Thoracic aorta (tissue), 2 donors: ENCODE measurements at places on chromosomes 2 and 18.

DNA sequence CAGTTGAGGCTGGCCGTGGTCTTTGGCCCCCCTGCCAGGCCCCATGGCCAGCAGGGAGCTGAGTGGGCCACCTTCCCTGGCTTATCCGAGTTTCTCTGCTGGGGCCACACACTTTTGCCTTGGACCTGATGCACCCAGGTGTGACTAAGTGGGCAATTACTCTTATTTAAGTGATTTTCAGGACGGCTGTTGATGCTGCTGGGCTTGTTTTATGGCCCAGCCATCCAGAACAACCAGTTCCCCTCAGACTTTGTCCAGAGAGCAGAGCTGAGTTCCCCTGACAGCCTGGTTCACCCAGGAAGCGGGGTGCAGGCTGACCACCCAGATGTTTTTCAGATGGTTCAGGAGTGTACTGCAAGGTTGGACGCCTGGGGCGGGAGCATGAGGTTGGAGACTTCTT, 68.8 kb downstream of the GLI2 start:
- DNase-seq = no peak

DNA sequence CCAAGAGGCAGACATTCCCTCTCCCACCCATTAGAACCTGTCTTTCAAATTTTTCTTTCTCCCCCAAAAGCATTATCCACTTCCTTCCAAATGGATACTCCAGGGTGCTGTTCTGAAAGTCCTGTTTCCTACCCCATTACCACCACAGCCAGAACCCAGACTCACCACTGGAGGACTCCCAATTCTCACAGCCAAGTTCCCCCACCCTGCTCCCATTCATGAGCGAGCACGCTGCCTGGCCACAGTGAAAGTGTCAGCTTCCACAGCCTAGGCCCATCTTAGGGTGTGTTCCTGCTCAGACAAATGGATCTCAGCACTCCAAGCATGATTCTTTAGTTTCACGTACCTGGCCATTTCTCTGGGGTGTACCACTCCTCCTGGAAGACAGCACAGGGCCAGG, 3.8 kb upstream of the ANKRD53 start:
- no peak for DNase-seq

DNA sequence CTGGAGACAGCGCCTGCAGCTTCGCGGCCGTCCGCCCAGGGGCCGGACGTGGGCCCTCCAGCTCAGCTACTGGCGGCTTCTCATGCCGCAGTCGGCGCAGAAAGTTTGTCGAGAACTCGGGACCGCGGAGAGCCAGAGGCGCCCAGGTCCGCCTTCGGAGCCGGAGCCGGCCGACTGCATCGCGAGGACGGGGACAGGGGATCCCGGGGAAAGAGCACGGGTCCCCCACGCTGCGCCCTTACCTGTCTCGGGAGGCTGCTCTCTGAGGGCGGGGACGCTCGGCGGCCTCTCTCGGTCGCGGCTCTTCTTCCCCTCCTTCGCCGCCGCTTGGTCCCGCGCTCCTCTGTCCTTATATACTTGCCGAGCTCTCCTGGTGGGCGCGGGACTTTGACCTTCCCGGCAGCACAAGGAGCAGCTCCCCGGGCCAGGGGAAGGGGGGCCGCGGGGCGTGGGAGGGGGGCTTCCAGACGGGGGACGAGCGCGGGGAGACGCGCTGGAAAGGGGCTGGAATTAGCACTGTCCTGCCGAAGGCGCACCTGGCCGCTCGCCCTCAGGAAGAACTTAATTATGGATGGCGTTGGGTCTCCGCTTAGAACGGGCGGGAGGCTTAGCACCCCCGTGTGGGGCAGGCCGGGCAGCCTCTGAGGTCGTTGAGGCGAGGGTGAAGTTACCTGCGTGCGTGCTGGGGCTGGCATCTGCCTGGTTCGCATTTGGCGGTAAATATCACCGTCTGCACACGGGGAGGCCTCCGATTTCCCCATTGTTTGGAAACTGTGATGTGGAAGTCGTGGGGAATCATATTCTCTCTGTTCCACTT, at the start of gene POMC:
TSS of gene POMC (minus strand) at position 325 of the 817 bp plus-strand sequence. CDS start 3,808 bp downstream, outside the sequence.
- no peak for DNase-seq

GRCh38 chr2:180443888-180444287, 436.8 kb upstream of the CWC22 start:
- DNase-seq = no peak

GRCh38 chr2:38740851-38741731, 10.1 kb downstream of the SRSF7 start:
- no peak for DNase-seq

DNA sequence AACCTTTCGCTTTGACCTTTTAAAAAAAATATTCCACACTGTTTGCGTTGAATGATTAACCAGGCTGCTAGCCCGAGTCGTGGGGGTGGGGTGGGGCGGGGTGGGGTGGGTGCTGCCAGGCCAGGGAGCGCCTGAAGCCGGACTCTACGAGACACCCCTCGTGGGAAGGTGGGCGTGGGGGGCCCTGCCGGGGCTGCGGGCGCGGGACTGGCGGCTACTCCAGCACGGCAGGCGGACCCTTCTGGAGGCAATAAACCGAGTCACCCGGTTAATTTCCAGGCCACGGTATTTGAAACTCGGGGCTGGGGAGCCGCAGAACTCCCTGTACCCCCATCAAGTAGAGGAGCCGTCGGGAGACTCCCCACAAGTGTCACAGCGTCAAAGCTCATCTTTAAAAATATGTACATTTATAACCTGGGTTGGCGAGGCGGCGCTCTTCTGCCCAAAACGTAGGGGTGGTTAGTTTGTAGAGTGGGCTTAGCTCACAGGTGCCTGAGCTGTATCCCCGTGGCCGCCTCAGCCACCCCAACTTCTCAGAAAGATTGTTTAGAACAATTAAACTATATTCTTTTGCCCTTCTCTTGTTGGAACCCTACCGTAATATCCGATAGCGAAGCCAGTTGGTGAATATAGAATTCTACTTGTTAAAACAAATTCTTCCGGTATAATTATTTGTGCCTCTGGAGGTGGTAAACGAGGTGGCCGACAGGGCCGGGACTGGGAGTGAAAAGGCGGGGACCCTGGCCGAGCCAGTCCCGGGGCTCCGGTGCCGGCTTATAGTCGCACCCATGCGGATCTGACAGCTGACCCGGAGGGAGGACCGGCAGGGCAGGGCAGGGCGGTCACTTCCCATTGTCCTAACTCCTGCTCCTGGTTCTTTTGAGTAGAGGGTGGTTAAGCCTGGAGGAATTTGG, 1.4 kb downstream of the B3GNT2 start:
- no peak for DNase-seq

DNA sequence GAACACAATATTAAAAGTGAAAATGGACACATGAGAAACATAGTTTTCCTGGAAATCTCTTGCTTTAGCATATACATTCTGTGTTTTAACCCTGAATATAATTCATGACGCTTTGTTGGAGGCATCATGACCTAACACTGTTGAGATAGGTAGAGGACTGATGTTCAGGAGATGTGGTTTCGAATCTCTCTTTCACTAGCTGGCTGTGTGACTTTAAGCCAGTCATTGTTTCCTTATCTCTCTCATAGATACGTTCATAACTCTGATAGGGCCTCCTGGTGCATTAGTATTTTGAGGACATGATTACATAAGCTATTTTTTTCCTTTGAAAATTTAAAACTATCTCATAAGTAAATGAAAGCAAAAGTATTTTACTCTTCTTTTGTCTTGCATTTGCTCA, 179.0 kb upstream of the DTNA start:
- no peak for DNase-seq

- no peak for DNase-seq
Observed at GRCh38 chr18:47809420-47809819, 121.0 kb downstream of the SMAD2 start.

- DNase-seq = no peak
Observed at GRCh38 chr2:26801328-26801727, 15.5 kb downstream of the CENPA start.

DNA sequence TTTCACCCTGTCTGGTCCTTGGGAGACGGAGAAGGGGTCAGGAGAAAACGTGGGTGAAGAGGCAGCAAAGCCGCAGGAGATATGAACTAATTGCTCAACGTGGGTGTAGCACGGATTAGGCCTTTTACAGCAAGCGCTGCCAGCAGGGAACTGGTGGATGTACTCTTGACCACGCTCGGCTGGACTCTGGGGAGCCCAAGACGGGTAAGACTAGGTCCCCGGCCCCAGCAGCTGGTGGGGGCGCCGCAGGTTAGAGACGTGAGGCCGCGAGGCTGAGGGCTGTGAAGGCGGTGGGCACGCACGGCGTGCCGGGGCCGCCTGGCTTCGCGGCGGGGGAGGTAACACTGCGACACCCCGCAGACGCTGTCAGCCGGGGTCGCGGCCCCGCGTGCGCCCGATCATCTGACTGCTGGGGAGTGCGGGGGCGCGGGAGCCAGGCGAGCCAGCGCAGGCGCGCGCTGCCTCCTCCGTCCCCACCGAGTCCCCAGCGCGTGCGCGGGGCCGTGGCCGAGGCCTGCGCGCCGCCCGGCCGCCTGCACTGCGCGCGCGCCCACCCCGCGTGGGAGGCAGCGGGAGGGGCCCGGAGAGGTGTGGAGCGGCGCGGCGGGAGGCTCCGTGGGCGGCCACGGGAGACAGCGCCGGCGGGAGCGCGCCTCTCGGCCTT, at the start of gene CLIP4:
TSS of gene CLIP4 (plus strand) at position 470 of the 664 bp plus-strand sequence. CDS start 5,974 bp downstream, outside the sequence.
- DNase-seq = no peak

DNA sequence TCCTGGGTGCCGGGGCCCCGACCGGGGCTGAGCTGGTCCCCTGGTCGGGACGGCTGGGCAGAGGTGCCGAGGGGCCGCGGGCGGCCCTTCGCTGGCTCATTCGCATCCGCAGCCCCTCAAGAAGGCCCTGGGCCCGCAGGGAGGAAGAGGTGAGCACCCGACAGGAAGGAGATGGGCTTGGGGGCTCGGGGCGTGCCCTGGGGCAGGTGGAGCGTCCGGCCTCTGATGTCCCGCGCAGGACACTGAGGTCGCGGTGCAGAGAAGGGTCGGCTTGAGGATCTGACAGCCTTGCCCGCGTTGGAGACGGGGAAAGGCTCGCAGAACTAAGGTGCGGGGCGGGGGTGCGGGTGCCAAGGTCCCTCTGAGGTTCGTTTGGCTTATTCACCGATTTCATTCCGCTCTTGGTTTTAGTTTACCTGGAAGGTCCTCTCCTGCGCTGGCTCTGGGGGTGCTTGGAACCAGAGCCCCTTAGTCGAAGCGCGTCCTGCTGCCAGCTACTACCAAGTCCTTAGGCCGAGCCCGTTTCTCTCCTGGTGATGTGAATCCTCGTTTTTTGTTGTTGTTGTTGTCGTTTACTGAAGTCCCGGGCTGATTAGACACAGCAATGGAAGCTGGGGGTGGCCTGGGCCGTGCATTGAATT, 18.9 kb upstream of the CD8A start:
- DNase-seq = no peak

DNA sequence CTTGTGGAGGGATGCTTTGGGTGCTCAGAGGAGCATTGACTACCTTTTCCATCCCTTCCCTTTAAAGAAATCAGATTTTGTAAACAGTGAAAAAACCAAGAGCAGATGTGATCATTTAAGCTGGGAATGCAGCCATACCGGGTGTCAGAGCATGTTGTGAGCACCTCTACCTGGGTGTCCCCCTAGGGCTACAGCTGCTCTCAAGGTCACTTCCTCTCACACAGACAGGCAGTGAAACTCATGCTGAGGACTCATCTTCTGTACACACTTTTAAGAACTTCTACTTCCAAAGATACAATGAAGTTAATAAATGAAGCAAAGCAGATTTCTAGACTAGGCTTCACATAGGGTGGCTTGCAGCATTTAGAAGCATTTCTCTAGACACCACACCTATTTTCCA, 48.4 kb upstream of the FRZB start:
- no peak for DNase-seq

DNA sequence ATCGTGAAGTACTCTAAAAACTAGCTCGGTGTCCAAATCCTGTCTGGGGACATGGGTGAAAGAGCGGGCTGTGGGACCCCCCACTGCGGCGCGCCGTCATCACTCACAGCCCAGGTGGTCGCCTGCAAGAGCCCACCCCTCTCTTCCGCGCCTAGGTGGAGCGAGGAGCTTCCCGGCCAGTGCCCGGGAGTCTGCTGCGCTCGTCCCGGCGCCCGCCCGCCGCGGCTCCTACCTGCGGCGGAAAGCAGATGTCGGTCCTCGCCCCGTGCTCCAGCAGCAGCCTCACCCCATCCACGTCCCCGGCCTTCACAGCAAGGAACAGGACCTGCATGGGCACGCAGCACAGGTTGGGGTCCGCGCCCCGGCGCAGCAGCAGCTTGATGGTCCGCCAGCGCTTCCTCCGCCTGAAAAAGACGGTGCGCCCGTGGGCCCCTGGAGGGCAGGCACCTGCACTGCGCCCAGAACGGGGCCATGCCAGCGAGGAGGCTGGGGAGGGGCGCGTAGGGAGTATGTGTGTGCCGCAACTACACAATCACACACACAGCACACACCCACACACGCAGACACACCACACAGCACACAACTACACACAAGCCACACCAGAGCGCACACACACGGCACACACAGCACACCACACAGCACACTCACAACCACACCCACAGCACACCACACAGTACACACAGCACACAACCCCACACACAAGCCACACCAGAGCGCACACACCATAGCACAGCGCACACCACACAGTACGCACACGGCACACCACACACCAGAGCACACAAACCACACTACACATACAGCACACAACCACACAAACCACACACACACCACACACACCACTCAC, 37.4 kb downstream of the ANKMY1 start:
- DNase-seq = no peak

- DNase-seq = no peak
Observed at GRCh38 chr2:188013767-188014166, 277.9 kb upstream of the GULP1 start.

DNA sequence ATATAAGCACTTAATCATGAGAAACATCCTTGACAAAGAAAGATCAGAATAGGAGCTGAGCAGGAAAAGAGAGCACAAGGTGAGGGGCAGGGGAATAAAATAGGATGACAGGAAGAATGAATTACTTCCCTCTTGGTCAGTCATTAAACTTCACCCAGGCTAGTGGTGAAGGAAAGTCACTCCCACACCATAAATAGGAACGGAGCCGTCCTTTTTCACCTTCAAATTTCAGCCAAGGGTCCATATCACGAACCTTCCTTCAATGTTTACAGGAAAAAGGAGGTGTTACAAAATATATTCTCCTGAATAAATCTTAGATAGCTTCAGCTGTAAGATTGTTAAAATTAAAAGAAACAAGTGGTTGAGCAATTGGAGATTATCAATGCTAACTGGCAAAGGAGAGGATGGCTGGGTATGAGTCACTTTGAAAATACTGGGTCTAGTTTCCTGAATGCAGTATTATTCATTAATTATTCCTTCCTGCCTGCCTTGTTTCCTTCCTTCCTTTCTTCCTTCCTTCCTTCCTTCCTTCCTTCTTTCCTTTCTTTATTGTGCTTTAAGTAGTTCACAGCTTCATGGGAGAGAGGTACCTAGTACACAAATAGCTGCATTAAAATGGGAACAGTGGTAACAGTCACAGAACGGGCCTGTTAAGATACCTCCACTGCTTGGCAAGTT, 292.3 kb upstream of the ID2 start:
- no peak for DNase-seq

DNA sequence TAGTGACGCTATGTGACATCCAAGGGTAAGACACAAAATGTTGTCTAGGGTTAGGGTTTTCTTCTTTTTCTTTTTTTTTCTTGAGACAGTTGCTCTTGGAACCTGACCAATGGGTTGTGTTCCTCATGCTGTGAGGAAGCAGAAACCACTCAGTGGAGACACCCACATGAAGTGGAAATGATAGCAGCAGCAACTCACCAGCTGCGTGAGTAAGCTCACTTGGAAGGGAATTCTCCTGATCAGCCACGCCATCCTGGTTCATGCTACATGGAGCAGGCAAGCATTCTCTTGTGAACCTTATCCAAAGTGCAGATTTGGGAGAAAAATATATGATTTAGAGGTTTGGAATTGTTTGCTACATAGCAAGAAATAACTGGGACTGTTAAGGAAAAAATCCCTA, 863.7 kb downstream of the EPHA4 start:
- no peak for DNase-seq
